Cardiac muscle cell (in vitro differentiated cells and primary cell): ENCODE measurements at places on chromosomes 16 and 17.
A peak's percentile ranks its signal among the peaks of the same experiment; 100 is the strongest.

GRCh38 chr16:2664574-2664982, 17.7 kb upstream of the KCTD5 start:
- DNase-seq, result no peak

DNA sequence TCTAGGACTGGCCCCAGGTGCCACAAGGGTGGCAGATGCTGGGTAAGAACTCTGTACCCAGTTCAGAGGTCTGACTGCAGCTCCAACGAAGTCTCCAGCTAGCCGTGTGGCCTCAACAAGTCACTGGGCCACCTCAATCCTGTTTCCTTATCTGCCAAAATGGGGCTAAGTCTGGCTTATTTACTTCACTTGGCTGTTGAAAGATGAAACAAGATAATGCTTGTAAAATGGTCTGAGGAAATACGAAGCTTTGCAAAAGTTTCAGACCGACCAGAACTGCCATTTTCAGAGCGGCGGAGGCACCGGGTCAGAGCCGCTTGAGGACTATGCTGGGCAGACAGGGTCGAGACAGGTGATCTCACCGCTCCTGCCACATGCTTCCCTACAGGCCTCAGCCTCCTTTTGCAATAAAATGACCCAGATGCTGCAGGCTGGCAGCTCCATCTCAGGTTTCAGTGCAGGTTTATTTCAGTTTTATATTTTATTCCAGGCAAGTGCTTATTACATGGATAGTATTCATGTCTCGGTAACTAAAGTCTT, 17.2 kb downstream of the MNT start:
- DNase-seq, result no peak

DNA sequence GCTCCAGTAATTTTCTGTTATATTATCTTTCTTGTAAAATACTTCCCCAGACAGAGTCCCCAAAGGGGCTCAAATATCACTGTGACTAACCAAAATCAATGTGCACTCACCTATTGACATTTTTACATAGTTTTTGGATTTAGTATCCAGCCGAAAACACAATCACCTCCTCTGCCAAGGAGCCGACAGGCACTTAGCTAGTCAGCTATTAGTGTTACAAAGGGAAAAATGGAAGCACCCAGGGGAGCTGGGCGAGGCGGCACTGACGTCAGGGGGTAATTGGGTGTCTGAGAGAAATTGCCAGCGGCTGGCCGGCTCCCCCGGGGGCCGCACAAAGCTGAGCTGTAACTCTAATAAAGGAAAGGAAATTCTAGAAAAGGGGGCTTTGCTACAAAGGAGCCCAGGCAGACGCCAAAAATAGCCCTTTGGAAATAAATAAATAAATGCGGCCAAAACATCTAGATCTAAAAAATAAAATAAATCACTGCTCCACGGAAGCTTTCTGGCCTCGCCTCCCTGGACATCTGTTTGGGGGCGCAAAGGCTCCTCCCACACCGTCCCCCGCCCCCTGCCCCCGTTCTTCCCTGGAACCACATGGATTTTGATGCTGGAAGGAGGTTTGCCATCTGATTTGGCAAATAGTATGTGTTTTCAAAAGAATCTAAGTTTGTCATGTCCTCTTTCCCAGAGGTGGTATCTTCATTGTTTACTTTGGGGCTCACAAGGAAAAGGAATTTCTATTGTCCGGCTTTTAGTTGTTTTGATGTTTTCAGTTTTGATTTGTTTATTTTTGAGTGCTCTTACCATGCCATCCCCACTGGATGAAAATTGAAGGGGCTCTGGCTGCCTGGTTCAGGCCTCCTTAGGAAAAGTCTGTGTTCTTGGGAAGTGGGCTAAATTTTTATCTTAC, 156.7 kb downstream of the ZNF423 start:
- DNase-seq, result peak; percentile 77

DNA sequence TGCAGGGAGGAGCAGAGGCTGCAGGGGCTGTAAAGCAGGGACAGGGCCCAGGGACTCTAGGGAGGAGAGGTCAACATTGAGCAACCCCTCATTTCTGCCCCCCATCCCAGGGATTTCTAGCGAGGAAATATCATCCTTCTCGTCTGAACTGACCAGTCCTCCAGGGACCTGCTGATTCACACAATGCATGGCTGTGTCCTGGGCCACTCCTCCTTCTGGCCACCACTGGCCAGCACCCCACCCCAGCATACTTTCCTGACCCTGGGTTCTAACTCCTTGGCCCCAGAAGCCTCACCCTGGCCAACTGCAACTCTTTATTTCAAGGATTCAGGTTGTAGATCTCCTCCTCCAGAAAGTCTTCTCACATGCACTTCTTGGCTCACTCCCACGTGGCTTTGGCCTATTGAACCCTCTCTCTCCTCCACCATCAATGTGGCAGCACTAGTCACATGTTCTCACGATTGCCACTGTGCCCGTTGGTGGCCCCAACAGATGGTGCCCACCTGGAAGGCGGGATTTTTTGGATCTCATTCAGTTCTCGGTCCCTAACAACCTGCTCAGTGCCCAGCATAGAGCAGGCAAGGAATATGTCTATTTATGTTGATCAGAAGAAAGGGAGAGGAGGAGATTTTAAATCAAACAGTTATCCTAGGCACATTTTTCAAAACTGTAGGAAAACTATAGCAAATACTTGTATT, 41.5 kb downstream of the CUEDC1 start:
- DNase-seq, result peak; percentile 23

GRCh38 chr17:22669721-22670120, 977.4 kb downstream of the KCNJ18 start:
- DNase-seq, result no peak

DNA sequence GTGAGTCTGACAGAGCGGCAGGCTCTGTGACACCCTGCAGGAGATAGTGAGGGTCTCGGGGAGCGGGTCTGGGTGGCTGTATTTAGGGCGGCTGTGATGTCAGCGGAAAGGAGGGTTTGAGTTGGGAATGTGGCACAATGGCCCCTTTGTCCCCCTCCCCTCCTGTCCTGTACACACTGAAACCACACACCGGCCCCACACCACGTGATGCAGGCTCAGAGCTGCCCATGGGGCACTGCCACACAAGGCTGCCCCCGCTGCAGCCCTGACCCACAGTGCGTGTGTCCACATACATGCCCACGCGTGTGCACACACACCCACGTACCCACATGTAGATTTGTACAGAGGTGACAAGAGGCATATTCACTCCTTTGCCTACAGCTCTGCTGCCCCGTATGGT, 15.3 kb downstream of the SGCA start:
- DNase-seq, result no peak

DNA sequence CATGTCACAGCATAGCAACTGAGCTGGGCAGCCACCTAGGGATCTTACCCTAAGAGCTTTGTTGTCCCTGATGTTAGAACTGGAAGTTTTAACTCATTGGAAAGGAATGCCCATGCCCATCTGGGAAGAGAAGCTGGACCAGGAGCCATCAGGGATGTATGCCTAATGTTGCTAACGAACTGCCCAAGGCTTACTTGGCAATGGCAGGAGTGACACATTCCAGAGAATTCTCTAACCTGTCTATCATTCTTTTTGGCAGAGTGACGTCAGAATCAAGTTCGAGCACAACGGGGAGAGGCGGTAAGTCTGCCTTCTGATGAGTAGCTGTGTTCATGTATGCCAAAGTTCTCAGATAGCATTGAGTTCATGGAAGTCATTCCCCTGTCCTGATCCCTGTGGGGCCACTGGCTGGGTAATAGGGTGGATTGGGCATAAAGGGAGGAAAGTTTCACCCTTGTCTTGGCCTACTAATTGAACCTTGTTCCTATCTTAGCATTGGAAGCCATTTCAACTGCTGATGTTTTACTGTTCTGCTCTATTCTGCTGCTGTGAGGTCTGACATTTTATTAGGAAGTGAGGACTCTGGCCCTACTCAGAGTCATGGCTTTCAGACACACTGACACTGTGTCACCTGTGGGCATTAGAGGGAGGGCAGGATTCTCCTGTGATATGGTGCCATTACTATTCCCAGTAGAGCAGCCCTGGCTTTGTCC, 23.7 kb downstream of the MAP3K3 start:
- DNase-seq, result no peak

- no peak for DNase-seq
Measured at GRCh38 chr16:81688182-81688581, 90.9 kb upstream of the PLCG2 start.

DNA sequence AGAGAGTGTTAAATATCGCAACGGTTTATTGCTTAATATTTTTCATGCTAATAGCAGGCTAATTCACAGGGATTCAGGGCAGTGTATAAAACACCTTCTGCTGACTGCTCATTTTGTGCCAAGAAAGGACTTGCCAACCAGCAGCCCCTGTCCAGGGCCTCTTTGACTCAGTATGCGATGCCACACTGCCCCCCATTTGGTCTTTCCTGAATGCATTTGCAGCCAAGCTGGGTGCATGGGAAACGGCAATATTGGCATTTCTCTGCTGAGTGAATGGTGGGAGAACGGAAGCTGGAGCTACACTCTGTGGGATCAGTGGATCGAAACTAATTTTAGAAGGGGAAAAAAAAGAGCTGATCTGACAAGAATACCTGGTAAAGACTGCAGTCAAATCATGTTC, 152.9 kb upstream of the C16orf82 start:
- no peak for DNase-seq

DNA sequence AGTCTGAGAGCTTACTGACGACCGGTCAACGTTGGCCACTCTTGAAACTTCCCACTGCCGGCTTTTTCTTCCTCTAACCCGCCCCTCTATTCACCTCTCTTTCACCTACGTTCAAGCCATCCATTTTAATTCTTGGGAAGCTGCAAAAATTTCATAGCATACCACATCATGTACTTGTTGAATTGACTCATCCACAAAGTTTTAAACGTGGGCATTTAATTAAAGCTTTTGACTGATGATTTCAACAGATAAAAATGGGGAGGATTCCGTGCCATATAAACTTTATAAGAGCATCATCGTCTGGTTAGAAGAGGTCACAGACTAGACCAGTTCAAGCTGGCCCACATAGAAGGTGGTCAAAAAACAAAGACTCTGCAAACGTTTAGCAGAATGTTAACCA, 22.5 kb downstream of the VPS53 start:
- no peak for DNase-seq

DNA sequence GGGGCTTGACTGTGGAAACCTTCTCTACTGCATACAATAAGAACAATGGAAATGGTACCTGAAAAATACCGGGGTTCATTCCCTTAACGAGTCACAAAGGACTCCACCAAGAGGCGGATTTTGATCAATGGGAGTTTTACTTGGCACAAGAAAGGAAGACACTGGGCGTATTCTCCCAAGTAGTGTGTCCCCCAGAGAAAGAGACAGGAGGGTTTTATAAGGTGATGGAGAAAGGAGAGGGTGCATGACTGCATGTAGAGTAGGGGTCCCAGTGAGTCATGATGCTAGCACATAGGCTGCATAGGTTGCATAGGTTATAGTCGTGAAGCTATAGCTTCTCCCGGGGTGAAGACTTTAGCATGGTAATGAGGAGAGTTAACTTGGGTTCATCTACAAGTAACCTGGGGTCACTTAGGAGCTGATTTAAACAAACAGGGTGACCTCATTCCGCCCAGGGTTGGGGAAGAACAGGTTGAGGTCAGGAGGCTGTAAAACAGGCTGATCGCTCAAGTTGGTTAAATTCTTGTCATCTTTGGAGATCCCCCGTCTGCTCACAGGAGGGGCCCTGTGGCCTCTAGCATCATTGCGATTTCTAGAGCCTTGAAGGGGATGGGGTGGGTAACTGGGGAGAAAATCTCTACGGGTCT, 1.5 kb downstream of the MPV17L start:
- no peak for DNase-seq

GRCh38 chr17:82449883-82450356, 632 bp downstream of the CYBC1 start:
- DNase-seq, result no peak

DNA sequence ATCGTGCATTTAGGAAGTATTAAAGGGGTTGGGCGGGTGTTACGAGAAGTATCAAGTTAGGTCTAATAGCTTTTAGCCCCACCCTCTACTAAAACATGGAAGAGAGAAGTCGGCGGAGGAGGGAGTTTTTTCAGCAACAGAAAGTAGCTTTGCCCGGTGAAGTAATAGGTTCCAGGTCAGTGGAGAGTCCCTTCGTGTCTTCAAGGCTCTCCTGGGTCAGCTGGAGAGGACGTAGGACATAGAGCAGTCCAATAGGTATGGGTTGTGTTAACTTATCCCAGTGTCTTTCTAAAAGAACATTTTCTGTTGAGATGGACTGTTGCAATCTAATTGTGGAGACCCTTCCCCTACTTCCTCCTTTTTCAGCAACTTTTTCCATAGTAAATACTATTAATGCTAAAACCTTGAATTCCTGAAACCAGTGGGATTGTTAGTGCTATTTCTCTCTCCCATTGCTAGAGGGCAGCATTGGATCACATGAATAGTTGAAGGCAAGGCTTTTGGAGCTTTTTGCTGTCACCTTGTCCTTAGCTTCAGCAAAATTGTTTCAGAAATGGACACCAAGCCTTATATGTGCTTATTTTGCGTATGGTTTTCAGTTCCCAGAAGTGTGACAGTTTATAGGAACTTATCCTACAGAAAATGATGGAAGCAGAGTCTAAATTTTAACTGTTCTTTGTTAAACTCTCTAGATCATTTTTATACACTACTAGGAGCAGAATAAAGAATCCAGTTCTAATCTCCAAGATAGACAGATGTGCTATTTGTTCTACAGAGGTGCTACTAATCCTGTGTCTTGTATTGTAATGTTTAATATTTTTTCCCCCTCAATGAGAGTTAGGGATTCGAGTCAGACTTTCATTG, 38.4 kb downstream of the UTP18 start:
- DNase-seq, result peak; percentile 65

DNA sequence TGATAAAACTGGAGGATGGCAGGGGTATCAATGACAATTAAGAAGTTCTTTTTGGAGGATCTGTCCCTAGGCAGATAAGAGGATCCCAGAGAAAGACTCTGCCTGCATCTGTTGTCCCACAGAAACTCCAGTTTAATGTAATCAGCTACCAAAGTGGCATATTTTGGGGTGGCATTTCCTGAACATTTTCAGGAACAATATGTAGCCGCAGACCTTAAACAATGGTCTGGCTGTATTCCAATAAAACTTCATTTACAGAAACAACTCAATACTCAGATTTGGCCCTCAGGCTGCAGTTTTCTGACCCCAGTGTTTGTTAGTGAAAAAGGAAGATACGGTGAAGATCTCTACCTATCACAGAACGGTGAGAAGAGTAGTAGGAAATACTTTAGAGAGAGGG, 46.1 kb downstream of the KCNJ16 start:
- no peak for DNase-seq

DNA sequence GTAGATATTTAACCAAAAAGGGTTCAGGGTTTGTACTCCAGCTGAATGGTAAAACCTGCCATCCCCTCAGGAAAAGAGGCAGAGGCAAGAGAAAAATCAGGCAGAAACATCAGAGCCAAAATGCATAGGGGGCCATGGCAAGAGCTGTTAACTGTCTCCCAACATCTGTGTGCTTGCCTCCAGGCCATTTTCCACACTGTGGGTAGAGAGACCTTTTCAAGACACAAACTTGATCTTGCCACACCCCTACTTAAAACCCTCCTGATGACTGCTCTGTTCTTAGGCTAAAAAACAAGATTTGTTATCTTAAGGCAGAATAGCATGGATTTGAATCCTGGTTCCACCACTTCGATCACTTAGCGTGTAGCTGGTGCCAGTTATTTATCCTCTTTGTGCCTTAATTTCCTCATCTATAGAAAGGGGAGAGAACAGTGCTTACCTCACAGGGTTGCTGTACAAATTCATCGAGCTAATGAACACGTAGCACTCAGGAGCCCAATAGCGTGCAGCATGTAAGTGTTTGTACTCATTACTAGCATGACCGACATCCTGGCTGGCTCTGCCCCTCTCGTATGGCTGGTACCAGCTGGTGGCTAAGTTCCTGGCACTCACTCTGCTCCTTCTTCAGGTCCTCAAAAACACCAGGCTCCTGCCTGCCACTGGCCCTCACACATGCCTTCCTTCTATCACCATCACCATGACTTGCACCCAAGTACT, 25.8 kb downstream of the STAT3 start:
- DNase-seq, result no peak

- peak; percentile 49 for DNase-seq
Measured at GRCh38 chr17:46270032-46270431, 24.9 kb upstream of the LRRC37A start.
